Left colon (tissue), 2 donors: ENCODE measurements at places on chromosomes 6 and 20. TPM values are rescaled to one million over a fixed set of nuclear protein-coding genes. Genes with fewer than 3 reads are reported as not detected.

- DNase-seq: no peak
Observed at GRCh38 chr6:18328070-18328469, 59.1 kb upstream of the RNF144B start.

SIRPB1 gene
- 0.37 TPM for total RNA-seq

DNA sequence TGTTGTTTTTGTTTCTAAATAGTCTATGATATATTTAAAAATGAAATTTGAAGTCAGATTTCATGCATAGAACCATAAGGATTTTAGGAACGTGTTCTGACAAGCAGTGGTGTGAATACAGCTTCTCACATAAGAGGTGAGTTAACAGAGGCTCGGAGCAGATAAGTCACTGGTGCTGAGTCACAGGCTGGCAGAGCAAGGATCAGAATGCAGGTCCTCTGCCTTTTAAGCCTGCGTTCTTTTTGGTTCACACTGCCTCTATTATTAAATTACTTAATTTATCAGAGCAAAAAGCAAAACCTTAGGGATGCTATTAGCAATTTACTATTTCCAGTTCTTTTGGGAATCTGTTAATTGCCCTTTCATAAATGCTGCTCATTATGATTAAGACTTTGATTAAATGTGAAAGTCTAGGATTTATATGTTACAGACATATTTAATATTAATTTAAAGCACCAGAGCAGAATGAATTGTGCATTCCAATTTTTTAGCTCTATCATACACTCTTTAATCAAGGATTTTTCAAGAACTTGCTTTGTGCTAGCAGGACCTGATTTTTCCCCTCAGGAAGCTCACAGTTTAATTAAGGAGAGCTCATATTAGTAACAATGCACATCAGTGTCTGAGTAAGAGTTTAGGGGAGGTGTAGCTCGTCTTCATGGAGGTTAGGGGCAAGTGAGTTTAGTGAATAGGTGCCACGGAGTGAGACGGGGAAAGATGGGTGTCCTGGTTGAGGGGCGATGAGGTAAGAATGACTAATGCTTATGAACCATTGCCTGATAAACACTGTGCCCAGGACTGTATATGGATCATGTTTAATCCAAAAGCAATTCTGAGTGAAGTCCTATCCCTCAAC is 212.7 kb upstream of the AGPAT4 start:
- DNase-seq: no peak

DNA sequence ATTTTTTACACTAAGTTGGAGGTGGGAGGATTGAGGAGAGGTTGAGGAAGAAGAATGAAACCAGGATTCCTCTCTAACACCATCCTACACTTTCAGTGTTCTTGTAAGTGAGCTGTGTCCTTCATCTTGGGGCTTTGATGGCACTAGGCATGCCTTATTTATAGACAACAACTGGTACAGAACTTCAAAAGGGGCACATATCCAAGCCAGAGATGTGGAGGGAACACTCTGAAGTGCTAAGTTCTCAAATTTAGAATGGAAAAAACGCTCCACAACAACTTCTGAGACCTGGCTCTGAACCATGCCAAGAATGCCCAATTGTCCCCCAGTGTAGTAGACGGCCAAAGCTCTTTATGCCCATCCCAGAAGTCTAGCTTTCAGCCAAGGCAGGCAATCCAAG is 16.2 kb upstream of the PKHD1 start:
- DNase-seq: no peak

DNA sequence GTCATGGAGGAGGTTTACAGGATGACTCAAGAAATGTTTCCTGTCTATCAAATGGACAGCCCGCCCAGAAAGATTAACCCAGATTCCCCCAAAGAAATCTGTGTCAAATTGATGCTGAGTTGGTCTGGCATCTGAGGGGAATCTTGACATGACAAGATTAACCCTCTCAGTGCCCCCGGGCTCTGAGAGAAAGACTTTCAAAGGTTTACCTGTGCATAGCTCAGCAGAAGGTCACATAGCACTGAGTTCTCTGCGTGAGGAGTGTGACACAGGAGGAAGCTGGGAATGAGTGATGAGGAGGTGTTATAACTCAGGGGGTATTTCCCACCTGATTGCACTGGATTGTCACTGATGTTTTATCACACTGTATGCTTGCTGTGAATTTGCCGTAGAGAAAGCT is 601.2 kb downstream of the DHX35 start:
- no peak for DNase-seq

NFYA gene
- 19.9 TPM for total RNA-seq

DEFB132 gene
- total RNA-seq: not detected

THEMIS gene
- 1.1 TPM for total RNA-seq

- DNase-seq: no peak
Observed at GRCh38 chr6:132812255-132812732, 2.1 kb upstream of the RPS12 start.
